ENCODE measurements at places on chromosomes 13 and 19. TPM values are rescaled to one million over a fixed set of nuclear protein-coding genes. Genes with fewer than 3 reads are reported as not detected.
A peak's percentile ranks its signal among the peaks of the same experiment; 100 is the strongest.

DNA sequence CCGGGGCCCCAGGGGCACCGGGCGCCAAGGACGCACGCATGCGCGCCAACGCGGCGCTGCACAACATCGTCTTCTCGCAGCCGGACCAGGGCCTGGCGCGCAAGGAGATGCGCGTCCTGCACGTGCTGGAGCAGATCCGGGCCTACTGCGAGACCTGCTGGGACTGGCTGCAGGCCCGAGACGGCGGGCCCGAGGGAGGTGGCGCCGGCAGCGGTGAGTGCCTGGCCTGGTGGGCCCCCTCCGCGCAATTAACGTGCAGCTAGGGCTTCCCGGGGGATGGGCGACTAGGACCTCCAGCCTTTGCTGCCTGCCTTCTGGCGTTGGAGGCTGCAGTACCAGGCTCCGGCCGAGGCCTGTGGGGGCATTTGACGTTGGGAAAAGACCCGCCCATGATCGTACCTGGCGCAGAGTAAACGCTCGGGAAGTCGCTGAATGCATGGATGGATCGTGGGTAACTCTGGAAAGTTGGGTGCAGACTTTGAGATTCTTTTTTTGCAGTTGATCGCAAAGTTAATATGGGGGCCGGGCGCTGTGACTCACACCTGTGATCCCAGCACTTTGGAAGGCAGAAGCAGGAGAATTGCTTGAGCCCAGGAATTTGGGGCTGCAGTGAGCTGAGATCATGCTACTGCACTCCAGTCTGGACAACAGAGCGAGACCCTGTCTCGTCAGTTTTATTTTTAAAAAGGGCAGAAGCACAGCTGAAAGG lies 7.3 kb downstream of the APC2 start:
- DNase-seq, result no peak

DNA sequence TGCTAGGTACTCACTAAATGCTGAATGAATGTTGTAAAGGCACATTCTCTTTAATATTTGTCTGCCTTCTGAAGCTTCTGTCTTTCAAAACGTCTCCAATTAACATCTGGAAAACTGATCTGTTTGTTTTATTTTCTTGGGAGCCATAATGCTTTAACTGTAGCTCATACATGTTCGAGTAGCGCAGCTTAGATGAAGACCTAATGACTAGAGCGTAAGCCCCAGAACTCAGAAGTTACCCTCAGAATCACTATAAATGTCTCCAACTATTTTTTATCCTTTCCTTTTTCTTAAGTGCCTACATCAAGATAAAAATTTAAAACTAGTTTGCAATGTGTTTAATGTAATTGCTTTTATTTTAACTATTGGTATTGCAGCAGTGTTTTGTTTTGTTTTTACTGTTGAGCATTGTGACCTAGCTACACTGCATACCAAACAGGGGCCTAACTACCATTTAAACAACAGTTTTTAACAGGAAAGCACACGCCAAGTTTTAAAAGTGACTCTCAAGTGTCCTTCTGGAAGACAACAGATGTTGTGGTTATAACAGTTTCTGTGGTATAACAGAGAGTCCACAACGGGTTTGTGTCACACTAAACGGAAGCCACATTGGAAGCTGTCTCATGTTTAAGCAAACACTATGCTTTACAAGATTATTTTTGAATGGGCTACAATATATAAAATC lies 42.0 kb downstream of the MRPL57 start:
- DNase-seq, result peak; percentile 12

- peak; percentile 59 for DNase-seq
These were observed 6.1 kb downstream of the DHRS12 start for GRCh38 chr13:51797664-51798488.

GRCh38 chr13:73321043-73321442 lies 262.2 kb downstream of the KLF5 start:
- no peak for DNase-seq

DNA sequence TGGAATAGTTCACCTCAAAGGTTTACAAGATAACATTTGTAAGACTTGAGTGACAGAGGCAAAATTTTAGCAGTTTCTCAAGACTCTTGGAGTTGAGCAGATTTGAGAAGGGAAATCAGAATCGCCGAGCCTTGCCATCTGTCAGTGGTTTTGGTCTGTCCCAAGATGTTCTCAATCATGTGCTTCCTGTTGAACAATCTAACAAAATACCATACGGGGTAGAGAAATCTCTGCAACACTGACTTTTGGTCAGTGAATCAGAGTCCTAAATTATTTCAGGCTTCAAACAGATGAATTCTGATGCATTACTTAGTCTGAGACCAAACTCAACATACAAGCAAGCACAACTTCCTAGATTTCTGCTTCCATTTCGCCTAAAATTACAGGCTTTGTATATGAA lies 3.8 kb downstream of the KCTD12 start:
- DNase-seq, result peak; percentile 45

GRCh38 chr13:97338571-97338970 lies 95.4 kb upstream of the RAP2A start:
- no peak for DNase-seq

DNA sequence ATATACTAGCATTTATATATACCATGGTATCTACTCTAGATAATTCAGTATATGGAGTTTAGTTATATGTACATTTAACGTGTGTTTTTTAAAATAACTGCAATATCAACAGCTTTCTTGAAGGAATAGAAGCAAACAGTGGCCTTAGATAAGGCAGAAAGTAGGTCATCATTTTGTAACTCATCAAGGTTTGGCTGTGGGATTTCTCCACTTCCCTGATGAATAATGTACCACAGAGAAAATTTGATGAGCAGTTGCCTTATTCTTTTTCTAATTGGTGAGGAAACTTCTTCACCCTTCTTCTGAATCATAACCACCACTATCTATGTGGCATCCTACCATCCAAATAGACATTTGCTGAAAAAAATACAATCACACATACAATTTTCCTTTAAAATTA lies 590.2 kb upstream of the SPRY2 start:
- DNase-seq, result no peak

DNA sequence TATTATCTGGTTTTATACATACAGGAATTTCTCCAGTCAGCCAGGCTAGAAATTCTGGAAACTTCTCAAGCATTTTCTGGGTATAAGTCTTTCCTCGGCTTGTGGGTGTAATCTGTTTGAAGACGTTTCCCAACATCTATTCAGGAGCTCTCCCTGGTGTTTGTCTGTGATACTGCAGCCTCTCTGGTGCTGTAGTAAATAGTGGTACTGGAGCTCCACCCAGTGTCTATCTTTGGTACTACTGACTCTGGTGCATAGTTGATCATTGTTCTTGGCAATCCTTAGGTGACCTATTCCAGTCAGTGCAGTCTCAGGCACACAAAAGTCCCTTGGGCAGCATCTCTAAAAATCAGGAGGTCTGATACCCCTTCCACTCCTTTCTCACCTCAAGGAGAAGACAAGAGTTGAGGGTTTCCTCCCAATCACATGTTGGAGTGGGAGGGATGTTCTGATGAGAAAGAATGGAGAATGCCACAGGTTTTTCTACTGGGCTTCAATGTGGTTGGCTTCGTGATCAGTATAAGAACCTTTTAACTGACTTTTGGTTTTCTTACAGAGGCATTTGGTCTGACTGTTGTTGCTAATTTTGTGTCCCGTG lies 115.5 kb downstream of the CYSLTR2 start:
- peak; percentile 93 for DNase-seq

- DNase-seq, result no peak
These were observed 612.6 kb downstream of the DACH1 start for GRCh38 chr13:71254384-71254783.

DNA sequence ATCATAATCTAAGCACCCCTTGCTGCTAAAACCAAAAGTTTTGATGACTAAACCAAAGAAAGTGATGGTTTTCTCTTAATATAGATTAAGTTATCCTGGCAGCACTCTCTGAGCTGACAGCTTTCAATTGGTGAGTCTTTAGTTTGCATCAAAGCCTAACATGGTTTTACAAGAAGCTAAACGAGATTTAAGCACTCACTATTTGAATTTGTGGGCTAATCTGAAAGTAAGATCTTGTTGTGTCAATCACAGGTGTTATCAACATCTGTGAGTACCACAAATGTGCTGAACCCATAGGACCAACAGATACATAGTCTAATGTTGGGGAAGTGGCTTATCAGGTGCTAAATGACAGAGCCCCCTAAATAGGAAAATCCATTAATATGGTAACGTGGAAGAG lies 223.9 kb downstream of the LHFPL6 start:
- no peak for DNase-seq

Gene TMEM38A
- total RNA-seq, result 2.2 TPM

Gene NLRP4
- total RNA-seq, result not detected

Gene CAPN12
- not detected for total RNA-seq

Gene C19orf73
- 0.32 TPM for total RNA-seq

Gene LHFPL6
- total RNA-seq, result 44.8 TPM
